ENCODE measurements at places on chromosomes 2 and 18. TPM values are rescaled to one million over a fixed set of nuclear protein-coding genes. Genes with fewer than 3 reads are reported as not detected.

Gene ZAP70
- 0.41 TPM for total RNA-seq

Gene ZNF521
- 29.7 TPM for total RNA-seq

Gene DHRS9
- not detected for total RNA-seq

Gene IFIH1
- total RNA-seq = 4.2 TPM

Gene PPP1CB
- 440 TPM for total RNA-seq

Gene MDH1B
- 1.5 TPM for total RNA-seq

Gene REG1B
- not detected for total RNA-seq

Gene TPO
- not detected for total RNA-seq

Gene C2orf78
- total RNA-seq = not detected

Gene CD8B2
- total RNA-seq = not detected

Gene SULT1C2
- 0.28 TPM for total RNA-seq

Gene POTEE
- total RNA-seq = 0.92 TPM

Gene UGT1A5
- total RNA-seq = not detected

Gene MEP1B
- total RNA-seq = not detected

Gene NDC80
- total RNA-seq = 6.5 TPM

Gene CPLX4
- not detected for total RNA-seq

Gene CDC42EP3
- total RNA-seq = 60.3 TPM

Gene NPPC
- total RNA-seq = not detected

Gene CTLA4
- not detected for total RNA-seq

Gene ACVR1C
- 0.05 TPM for total RNA-seq

Gene VSNL1
- not detected for total RNA-seq

Gene ST8SIA3
- not detected for total RNA-seq

Gene AGXT
- total RNA-seq = not detected

Gene PLB1
- 8.2 TPM for total RNA-seq

Gene NAT8
- total RNA-seq = not detected

Gene RPS27A
- total RNA-seq = 580 TPM
